ENCODE measurements at places on chromosomes 7 and 10. TPM values are rescaled to one million over a fixed set of nuclear protein-coding genes. Genes with fewer than 3 reads are reported as not detected.

DNA sequence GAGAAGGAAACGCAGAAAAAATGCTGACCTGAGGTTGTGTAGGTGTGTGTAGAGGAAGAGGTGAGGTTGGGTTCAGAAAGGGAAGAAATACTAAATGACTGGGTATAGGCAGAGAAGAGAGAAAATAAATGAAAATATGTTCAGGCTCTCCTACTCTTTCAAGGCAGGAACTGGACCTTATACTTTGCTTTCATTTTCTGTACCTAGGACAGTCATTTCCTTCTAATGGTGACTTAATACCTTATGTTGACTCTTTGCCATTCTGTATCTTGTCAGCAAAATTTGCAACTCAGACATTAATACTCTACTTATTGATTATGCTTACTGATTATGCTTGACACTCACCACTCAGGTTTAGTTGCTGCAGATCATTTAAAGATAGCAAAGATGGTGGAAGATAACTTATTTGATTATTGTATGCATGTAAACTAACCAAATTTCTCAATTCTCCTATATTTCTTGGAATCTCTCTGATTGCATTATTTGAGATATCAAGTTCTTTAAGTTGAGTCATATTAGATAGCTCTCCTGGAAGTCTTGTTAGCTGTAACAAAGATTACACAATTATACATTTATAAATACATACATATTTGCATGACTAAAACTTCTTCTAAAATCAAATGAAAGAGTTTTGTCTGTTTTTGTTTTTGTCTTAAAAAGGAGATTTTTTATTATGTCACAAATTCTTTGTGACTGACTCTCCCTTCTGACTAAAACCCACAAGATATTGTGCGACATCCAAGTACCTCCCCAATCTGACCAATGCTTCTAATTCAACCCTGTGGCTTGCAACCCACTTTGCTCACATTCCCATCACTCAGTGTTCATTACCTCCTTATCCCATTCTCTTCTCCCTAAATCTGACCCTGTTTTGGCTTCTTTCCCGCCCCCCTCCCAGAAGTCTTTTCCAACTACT is 20.0 kb downstream of the LRRD1 start:
- no peaks in the 10 kb centered on the region for H3K27me3 ChIP-seq
- H3K4me3 ChIP-seq, result no peak overlapping the region
- no peak overlapping the region for H3K27ac ChIP-seq
- no peaks in the 10 kb centered on the region for H3K4me1 ChIP-seq
- H3K36me3 ChIP-seq, result no peaks in the 10 kb centered on the region

DNA sequence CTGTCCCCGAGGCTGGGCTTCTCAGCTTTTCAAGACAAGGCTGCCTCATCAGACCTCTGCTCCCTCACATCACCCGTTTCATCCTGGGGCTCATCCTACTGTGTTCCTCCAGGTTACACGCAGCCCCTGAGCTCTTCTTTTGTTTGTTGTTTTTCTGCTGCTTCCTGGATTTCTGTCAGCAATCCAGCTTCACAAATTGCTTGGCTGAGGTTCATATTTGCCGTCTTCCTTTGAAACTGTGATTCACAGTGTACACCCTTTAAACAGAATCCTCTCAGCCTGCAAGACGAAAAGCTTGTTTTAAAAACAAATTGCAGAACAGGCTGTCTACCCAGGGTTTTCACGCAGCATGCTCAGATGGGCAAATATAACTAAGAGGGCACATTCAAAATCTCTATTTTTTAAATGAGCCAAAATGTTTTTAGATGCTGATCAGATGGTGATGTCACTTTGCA is 39.1 kb upstream of the PARD3 start:
- no peak for DNase-seq
- H3K36me3 ChIP-seq, result no peaks in the 10 kb centered on the region
- no peak overlapping the region for H3K4me3 ChIP-seq
- H3K27ac ChIP-seq, result no peak overlapping the region

- H3K4me3 ChIP-seq, result no peak overlapping the region
- no peaks in the 10 kb centered on the region for H3K27me3 ChIP-seq
- H3K36me3 ChIP-seq, result no peaks in the 10 kb centered on the region
Observed at GRCh38 chr10:10489076-10489475, 528.6 kb upstream of the CELF2 start.

DNA sequence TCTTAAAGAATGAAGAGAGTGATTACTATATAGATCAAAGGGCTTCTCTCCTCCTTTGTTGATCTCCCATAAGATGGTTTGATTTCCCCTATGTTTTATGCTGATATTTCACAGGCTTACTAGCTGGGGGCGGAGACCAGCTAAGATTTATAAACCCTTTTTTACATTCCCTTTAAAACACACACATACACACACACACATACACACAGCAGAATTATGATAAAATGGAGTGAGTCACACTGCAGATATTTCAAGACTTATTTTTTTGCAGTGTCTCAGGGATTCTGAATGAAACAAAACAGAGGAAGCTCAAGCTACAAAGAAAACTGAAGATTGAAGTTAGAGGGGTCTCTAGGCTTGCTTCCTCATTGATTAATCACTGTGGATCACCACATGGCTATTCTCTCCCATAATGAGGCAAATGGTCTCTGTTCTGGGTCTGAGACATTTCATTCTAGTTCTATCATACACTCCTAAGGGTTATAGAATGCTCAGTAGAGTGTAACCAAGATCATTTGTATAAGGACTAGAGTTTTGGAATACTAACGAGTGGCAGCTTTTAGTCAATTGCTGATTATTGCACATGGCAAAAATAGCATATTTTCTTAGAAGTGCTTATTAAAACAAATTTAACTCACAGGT is 18.6 kb downstream of the INA start:
- H3K36me3 ChIP-seq, result no peaks in the 10 kb centered on the region
- H3K27ac ChIP-seq, result no peak overlapping the region
- no peaks in the 10 kb centered on the region for H3K4me1 ChIP-seq
- no peaks in the 10 kb centered on the region for H3K27me3 ChIP-seq
- no peak overlapping the region for H3K4me3 ChIP-seq
- no peak for DNase-seq

GRCh38 chr7:155825336-155825735 is 13.1 kb upstream of the SHH start:
- H3K27ac ChIP-seq, result no peak overlapping the region
- no peak overlapping the region for H3K4me3 ChIP-seq
- no peaks in the 10 kb centered on the region for H3K27me3 ChIP-seq
- no peaks in the 10 kb centered on the region for H3K36me3 ChIP-seq
- DNase-seq, result no peak

DNA sequence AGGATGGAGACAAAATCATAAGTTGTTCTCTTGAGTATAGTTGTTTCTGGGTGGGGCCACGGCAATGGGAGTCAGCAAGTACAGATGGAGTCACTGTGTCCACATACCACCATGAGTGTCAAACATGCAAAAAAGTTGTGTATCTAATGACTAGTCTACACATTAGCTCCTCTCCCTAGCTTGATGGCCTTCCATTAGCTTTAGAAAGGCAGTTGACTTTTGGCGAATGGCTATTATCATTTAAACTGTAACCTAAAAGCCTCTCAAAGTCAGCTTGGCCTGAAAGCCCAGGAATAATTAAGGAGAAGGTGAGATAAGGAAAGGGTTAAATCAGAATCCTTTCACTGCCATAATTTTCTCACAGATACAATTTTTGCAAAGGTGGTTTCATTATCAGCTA is 95.5 kb upstream of the MEOX2 start:
- no peak overlapping the region for H3K4me3 ChIP-seq
- no peaks in the 10 kb centered on the region for H3K27me3 ChIP-seq
- H3K27ac ChIP-seq, result no peak overlapping the region
- H3K4me1 ChIP-seq, result no peaks in the 10 kb centered on the region
- no peak for DNase-seq
- no peaks in the 10 kb centered on the region for H3K36me3 ChIP-seq

DNA sequence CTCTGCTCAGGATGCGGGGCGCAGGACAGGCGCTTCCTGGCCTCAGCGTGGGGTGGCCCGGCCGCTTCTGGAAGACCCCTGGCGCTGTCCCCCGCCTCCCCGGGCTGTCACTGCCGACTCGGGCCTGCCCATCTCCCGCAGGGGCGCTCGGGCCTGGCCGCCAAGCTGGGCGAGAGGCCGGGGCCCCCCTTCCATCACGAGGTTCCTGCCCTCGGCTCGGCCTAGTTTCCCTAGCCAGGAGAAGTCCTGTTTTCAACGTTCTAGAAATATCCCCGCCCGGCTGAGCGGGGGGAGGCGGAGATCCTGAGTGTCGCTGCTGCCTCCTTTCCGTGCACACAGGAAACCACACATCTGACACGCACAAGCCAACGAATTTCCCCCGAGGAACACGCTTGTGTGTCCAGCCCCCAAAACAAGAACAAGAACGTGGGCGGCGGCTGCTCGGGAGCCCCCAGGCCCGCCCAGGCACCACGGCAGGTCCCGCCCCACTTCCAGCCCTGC is 33.7 kb downstream of the AP5Z1 start:
- H3K27ac ChIP-seq, result peak overlapping the region; percentile 67
- no peaks in the 10 kb centered on the region for H3K4me1 ChIP-seq
- no peak overlapping the region for H3K4me3 ChIP-seq
- DNase-seq, result no peak
- no peaks in the 10 kb centered on the region for H3K36me3 ChIP-seq
- no peaks in the 10 kb centered on the region for H3K27me3 ChIP-seq

DNA sequence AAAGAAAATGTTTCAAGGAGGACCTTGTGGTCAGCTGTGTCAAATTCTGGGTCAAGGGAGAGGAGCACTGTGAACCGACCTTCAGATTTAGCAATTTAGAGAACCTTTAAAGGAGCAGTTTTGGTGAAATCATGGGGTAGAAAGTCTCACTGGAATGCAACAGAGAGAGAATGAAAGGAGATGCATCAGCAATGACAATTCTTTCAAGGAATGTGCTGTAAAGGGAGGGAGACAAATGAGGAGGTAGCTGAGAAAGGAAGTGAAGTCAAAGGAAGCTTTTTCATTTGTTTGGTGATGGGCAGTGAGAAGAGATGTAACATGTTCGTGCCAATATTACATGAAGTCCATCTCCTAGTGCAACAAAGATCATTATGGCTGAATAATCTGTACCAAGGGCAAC is 166.0 kb downstream of the TSPAN12 start:
- H3K27me3 ChIP-seq, result no peaks in the 10 kb centered on the region
- H3K4me3 ChIP-seq, result no peak overlapping the region
- H3K4me1 ChIP-seq, result no peaks in the 10 kb centered on the region
- DNase-seq, result no peak

DNA sequence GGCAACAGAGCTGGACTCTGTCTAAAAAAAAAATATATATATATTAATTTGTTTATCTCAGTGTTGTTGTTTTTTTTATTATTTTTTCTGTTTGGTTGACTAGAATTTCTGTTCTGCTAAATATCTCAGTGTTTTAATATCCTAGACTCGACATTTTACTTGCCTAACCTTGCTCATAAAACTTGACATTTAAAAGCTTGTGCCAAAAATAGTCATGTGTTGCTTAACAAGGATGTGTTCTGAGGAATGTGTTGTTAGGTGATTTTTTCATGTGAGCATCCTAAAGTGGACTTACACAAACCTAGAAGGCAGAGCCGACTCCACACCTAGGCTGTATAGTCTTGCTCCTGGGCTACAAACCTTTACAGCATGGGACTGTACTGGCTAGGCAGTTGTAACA is 23.1 kb downstream of the NRBF2 start:
- DNase-seq, result no peak
- H3K4me1 ChIP-seq, result peaks cover 7% of the 10 kb centered on the region
- no peaks in the 10 kb centered on the region for H3K27me3 ChIP-seq
- H3K36me3 ChIP-seq, result no peaks in the 10 kb centered on the region
- H3K4me3 ChIP-seq, result no peak overlapping the region
- H3K27ac ChIP-seq, result peak overlapping the region; percentile 48

DNA sequence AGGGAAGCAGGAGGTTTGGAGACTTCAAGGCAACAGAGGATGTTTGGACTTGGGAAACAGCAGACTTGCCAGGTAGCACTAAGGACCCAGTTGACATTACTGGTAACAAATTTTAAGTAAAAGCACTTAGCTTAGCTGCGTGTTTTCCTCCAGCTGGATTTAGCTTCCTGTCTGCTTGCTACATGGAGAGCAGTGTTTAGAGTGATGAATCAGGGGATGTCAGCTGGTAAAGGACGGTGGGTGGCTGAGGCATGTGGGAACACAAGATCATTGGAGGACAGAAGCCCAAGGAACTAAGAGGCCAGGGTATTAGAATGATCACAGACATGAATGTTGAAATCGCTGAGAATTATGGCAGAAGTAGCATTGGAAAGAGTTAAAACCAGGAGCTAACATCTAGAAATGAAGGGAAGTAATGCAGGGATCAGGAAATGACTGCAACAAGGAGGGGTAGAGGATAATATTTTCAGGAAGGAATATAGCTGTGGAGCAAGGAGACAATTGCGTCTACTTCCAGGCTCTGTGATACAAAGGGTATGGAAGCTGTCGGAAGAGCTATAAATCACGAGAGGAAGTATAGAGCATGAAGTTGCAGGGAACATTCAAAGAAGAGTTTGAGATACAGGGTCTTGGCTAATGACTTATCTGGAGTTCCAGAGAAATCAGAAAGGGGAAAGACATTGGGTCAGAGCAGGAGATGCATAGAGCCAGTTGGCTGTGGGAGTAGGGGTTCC is 34.4 kb downstream of the CALD1 start:
- H3K27ac ChIP-seq, result peak overlapping the region; percentile 34
- no peaks in the 10 kb centered on the region for H3K27me3 ChIP-seq
- DNase-seq, result no peak
- no peak overlapping the region for H3K4me3 ChIP-seq
- no peaks in the 10 kb centered on the region for H3K36me3 ChIP-seq

DNA sequence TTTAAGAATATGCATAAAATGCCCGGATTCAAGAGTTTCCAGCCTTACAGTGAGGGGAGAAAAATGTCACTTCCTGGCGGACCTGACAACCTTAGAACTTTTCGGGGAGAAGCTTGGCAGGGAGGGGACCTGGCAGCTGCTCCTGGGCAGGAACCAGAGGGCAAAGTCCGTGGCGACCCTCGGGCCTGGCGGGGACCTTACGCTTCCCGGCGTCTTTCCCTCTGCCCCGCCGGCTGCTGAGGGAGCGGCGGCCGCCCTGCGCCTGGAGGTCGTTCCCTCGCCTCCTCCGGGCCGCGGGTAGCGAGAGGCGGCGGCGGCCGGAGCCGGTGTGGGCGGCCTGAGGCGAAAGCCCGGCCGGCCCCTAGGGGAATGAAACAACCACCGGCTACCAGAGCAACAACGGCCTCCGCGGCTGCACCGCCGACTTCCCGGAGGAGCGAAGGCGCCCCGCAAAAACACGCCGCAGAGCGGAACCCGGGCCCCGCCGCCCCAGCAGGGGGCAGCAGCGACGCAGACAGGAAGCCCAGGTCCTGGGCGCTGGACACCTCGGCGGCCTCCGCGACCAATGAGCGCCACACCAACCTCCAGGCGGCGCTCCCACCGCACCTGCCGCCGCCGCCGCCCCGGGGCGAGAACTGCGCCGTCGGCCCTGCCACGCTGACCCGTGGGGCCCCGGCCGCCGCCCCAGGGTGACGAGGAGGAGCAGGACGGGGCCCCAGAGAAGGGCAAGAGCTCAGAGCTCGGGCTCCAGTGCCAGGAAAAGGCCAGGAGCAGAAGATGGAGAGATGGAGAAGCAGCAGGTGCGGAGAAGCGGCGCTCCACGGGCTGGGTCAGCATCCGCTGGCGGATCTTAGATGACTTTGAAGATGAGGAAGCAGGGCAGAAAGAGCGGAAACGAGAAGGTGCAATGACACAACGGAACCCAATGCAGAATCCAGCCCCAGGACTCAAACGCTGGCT is 10.5 kb upstream of the ACSM6 start:
- peak; percentile 53 for DNase-seq
- H3K4me1 ChIP-seq, result no peaks in the 10 kb centered on the region
- H3K4me3 ChIP-seq, result peak overlapping the region; percentile 77
- H3K27me3 ChIP-seq, result no peaks in the 10 kb centered on the region

GRCh38 chr10:107442035-107442505 is 277.6 kb upstream of the SORCS1 start:
- no peaks in the 10 kb centered on the region for H3K27me3 ChIP-seq
- no peak overlapping the region for H3K27ac ChIP-seq
- H3K4me3 ChIP-seq, result no peak overlapping the region
- no peak for DNase-seq

OR2A12 gene
- not detected for total RNA-seq

ABLIM1 gene
- 193 TPM for total RNA-seq

FEZF1 gene
- not detected for total RNA-seq

PVRIG gene
- total RNA-seq, result not detected

TMEM139 gene
- total RNA-seq, result not detected

OPN4 gene
- not detected for total RNA-seq
